ENCODE measurements at places on chromosomes 6 and 20. TPM values are rescaled to one million over a fixed set of nuclear protein-coding genes. Genes with fewer than 3 reads are reported as not detected.

TCP11 gene
- total RNA-seq = not detected

MACROD2 gene
- total RNA-seq = 3.7 TPM

GRCh38 chr20:8652396-8652795 lies 416.5 kb upstream of the PLCB4 start:
- no peak overlapping the region for H3K27ac ChIP-seq
- no peaks in the 10 kb centered on the region for H3K4me1 ChIP-seq
- no peaks in the 10 kb centered on the region for H3K27me3 ChIP-seq
- no peak for DNase-seq

GRCh38 chr20:32509639-32510066 lies 75.5 kb downstream of the NOL4L start:
- no peaks in the 10 kb centered on the region for H3K27me3 ChIP-seq
- no peak for DNase-seq
- no peak overlapping the region for H3K27ac ChIP-seq
- H3K36me3 ChIP-seq = no peaks in the 10 kb centered on the region
- H3K4me3 ChIP-seq = no peak overlapping the region
- H3K4me1 ChIP-seq = no peaks in the 10 kb centered on the region

CLDN20 gene
- total RNA-seq = not detected

SAMD3 gene
- 7.5 TPM for total RNA-seq

All from HCT116 (cell line).